ENCODE measurements at places on chromosomes 2 and 18.

GRCh38 chr2:217559084-217559483 lies 443.7 kb downstream of the TNS1 start:
- DNase-seq = no peak

- no peak for DNase-seq
Measured at GRCh38 chr2:175175896-175176295, 5.6 kb downstream of the ATP5MC3 start.

GRCh38 chr2:222572264-222572721 lies 83.6 kb downstream of the FARSB start:
- no peak for DNase-seq

DNA sequence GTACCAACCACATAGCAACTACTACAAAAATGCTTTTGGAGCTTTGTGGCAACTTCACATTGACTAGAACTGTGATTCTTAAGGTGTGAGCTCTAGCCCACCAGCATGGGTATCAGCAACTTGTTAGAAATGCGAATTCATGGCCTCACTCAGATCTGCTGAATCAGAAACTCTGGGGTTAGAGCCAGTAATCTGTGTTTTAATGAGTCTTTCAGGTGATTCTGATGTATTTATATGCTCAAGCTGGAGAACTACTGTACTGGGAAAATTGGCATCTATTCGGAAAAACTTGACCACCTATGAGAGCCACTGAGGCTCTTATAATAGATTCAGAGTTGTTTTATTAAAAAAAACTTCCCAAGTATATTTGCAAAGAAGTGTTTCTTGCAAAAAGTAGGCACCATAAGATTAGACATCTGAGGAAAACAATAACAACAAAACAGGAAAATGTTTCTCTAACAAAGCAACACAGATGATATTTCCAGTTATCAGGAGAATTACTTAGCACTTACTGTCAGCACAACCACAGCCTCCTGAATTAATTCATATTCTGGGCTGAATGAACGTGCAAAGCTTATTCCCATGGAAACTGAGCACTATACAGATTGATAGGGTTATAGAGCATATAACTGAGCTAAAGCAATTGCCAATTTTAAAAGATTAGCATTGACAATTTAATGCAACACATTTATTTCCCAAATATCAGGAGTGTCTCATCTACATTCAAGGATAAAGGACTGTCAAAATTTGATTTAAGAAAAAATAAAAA lies 71.6 kb downstream of the NCKAP5 start:
- DNase-seq = no peak

GRCh38 chr2:170375192-170375591 lies 197.2 kb downstream of the MYO3B start:
- DNase-seq = no peak

GRCh38 chr2:128549094-128549493 lies 230.4 kb upstream of the HS6ST1 start:
- no peak for DNase-seq

DNA sequence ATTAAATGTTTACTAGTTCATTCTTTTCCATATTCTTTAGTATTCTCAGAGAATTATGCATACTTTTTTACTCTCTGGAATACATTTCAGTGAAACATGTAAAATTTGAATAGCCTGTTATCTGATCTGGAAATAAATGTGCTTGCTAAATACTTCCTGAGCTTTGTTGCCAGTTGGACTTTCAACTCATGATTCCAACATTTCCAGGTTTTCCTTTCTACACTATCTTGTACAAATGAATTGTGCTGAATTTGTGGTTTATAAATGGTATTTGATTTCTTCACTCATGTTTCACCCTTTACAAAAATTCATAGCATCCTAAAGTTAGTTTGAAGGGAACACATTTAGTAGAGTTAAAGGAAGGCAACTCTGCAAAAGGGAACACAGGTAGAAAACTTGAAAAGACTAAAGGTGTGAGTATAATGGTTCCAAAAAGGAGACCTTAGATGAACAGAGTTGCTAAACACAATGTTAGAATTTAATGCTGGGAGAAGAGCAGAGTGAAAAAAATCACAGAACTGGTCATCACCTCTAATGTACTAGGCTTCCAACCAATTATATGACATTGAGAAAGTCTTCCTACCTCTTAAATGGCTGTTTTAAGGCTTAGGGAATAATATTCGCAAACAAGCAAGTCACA lies 28.6 kb downstream of the SYT4 start:
- DNase-seq = no peak

- no peak for DNase-seq
Measured at GRCh38 chr2:10370895-10371294, 68.2 kb downstream of the HPCAL1 start.

DNA sequence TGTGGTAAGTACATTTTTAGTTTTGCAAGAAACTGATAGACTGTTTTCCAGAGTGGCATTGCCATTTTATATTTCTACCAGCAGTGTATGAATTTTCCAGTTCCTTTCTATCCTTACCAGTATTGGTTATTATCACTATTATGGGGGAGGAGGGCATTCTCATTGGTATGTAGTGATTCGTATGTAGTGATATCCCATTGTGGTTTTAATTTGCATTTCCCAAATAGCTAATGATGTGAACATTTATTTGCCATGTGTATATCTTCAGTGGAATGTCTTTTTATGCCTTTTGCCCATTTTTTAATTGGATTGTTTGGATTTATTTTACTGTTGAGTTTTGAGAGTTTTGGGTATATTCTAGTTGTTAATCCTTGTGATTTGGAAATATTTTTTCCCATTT lies 16.9 kb downstream of the EIF5B start:
- DNase-seq = no peak

- DNase-seq = no peak
Measured at GRCh38 chr2:12931186-12931844, 214.6 kb downstream of the TRIB2 start.

DNA sequence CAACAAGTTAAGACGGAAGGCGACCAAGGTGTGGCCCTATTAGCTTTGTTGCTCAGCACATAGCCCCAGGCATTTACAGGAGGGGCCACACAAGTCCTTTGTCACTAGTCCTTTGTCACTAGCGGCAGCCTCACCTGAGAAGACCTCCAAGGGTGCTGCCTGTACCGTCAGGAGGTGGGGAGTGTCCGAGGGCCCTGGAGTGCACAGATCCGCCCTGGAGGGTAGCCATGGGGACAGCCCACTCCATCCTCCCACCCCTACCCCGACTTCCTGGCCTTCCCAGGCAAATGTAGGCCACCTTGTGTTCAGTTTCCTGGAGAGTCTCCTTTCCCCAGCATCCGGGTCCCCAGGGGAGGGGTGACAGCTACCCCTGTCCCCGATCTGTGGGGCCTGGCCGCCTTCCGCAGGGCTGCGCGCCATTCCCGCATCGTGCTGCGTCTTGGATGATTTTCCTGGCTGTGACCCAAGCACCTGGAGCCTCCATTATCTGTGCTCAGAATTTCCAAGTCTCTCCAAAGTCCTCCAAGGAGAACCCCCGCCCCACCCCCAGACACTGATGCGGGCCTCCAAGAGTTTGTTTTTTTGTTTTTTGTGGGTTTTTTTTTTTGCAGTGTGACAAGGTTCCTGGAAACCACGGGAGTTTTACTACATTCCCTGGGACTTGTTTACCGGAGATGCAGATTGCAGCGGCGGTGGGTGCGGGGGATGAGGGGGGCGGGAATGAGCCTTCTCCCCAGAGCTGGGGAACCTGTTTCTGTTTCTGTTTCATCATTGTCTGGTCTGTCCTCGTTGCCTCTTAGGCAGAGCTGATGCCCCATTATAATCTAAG lies 28.6 kb downstream of the TEX44 start:
- peak; percentile 63 for DNase-seq

GRCh38 chr2:39411181-39411944 lies 25.7 kb downstream of the MAP4K3 start:
- DNase-seq = no peak

- no peak for DNase-seq
Measured at GRCh38 chr18:1982056-1982455, 589.2 kb downstream of the METTL4 start.

DNA sequence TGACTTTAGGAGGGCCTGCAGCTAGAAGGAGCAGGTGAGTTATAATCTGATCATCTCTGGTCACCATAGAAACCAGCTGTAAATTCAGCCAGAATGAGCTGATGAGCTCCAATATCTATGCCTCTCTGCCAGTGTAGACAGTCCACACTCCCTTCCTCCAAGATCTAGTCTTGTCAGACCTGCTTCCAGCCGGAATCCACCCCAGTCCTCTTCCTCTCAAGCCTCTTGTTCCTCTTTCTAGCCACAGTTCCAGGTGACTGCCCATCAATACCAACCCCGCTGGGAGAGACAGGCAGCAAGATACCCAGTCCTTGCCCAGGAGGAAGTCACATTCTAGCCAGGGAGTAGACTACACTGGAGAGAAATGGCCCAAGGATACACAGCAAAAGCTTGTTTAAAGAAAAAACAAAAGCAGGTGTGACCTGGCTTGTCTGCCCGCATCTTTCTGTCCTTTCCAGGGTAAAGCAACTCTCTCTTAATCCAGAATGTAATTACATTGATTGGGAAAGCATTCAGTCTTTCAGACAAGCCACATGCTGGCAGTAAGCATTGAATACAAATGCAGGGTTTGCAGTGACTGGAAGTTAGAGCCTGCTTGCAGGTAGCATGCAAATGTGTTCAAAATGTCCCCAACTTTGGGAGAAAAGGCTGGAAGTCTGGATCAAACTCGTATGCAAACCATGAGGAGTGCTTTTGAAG lies 9.0 kb upstream of the SLC35F6 start:
- no peak for DNase-seq

DNA sequence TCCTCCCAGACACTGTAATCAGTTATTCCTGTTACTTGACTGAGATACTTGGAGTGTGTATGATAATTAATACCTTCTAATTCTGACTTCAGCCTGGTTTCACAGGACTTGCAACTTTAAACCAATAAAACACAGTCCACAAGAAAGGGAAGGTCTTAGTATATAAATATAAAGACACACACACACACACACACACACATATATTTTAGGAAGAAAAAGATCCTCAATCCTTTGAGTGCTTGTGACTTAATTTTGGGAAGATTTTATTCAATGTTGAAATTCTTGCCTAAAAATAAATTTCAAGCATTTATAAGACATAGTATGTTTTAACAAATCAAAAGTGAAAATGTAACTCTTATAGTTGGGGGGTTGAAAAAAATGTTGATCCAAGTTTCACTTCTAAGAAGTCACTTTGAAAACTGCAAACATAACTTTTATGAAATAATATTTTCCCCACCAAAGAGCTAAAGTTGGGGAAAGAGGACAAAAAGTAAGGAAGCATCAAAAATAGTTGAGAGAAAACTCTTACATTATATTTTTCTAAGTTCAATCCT lies 824 bp upstream of the VPS54 start:
- no peak for DNase-seq

- no peak for DNase-seq
Measured at GRCh38 chr2:112256654-112257053, 1.8 kb upstream of the ZC3H8 start.

GRCh38 chr2:239245872-239246721 lies 154.7 kb downstream of the HDAC4 start:
- DNase-seq = no peak

GRCh38 chr2:206863196-206863595 lies 76.1 kb upstream of the CPO start:
- DNase-seq = peak; percentile 28

DNA sequence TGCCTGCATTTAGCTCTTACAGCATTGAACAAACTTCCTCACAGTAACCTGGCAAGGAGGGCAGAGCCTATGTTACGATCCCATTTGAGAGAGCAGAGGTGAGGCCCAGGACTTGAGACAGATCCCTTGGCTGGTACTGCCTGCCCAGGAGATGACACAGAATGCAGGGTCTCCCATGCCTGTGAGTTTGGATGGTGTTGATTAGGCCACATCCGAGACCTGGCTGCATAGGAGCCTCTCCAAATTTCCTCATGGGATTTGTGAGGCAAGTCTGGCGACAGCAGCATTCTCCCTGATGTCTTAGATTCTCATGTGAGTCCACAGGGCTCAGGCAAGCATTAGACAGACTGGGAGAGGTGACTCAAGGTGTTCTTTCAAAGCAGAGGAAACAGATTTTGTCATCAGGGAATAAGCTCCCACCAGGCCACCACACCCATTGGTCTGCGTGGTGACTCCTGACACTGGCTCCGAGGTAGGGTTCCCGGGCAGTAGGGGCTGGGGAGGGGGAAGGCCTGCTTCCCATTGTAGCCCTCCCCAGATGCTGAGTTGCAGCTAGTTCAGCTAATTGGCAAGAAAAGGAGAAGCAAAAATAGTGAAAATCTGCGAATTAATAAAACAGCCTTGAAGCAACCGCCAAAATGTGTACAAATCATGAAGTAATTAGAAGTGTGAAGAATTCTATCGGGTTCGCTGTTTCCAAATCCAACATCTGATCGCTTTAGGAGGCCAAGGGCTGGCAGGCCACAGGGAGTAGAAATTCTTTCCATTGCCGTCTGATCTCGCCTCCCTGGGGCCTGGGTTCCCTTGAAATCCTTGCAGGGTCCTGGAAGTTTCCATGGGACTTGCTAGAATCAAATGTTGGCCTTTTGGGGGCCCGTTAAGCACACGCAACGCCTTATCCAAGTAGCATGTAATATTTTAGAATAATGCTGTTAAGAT lies 68.0 kb downstream of the MAPK4 start:
- no peak for DNase-seq

DNA sequence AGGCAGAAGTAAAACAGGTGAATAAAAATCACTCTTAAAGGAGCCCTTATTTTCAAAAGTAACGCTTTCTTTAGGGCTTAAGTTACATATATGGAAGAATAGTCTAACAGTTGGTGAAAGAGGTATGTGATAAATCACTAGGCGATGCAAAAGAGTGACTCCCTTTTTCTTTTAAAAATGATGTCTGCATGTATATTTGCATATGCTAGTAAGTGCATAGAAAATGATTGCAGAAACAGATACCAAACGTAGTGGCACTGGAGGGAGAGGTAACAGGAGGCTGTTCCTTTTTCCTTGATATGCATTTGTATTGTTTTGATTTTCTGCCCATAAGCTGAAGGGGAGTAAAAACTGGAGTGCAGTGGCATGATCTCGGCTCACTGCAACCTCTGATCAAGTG lies 158.3 kb downstream of the PRPF40A start:
- DNase-seq = no peak

DNA sequence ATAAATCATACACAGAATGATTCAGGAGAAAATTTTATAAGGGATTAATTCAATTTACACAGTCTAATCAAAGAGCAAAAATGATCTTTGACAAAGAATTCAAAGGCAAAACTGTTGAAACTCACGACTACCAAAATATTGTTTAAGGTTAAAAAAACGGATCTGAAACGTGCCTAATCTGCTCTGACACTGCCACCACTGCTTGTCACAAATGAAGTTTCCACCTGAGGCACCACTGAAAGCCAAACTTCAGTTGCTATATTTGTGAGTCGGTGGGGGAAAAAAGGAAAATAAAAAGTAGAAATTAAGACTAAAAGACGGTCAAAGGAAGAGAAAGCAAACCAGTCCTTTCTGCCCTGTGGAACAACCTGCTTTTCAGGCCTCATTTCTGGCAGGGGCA lies 140.6 kb upstream of the DNMT3A start:
- DNase-seq = no peak

- DNase-seq = no peak
Measured at GRCh38 chr18:59272891-59273758, at the start of gene RAX. RAX (minus strand) TSS chr18:59273454; CDS start chr18:59273206, 248 bp downstream.

DNA sequence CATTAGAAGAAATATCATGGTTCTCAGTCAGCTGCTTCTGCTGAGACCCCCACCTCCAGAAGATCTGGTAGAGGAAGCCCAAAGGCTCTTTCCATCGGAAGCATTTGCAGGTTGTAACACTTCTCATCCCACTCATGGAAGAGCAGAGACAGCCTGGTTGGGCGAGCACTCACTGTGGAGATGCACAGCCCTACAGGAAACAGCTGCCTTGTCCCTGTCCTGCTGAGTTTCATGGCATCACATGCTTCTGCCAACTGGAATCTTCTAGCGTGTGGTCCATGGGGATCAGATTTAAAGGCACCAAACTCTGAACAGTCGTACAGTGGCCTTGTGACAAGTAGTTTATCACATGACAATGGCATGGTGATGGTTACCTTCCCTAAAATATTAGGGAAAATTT lies 36.3 kb upstream of the ACKR3 start:
- DNase-seq = no peak
